ENCODE measurements at places on chromosomes 6 and 20. TPM values are rescaled to one million over a fixed set of nuclear protein-coding genes. Genes with fewer than 3 reads are reported as not detected.

Gene TREML2
- total RNA-seq, result 0.11 TPM

Gene MAVS
- 35.0 TPM for total RNA-seq

Gene MAFB
- 17.7 TPM for total RNA-seq

Gene INSM1
- not detected for total RNA-seq

Gene TRIM15
- not detected for total RNA-seq

Gene CCN6
- total RNA-seq, result not detected
